T follicular helper cell (primary cell): ENCODE measurements at places on chromosomes 2 and 18.

DNA sequence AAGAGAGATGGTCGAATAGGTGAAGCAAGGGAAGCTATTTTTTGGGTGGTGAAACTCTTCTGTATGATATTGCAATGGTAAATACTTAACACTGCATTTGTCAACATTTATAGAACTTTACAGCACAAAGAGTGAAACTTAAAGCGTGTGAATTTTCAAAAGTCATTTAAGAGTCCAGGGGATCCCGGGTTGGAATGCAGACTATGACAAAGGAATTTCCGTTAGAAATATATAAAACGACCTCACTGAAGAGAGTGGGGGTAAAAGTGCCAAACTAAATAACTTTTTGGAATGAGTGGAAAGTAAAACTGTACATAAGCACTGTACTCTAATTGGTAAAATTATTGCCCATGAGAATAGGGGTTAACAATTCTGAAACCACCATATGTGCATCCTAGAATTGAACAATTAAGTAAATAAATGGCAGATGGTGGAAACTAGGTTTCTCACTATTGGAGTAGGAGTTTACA is 191.0 kb upstream of the FN1 start:
- DNase-seq, result no peak

- peak; percentile 61 for DNase-seq
Measured at GRCh38 chr2:207528980-207529329, 807 bp upstream of the CREB1 start.

DNA sequence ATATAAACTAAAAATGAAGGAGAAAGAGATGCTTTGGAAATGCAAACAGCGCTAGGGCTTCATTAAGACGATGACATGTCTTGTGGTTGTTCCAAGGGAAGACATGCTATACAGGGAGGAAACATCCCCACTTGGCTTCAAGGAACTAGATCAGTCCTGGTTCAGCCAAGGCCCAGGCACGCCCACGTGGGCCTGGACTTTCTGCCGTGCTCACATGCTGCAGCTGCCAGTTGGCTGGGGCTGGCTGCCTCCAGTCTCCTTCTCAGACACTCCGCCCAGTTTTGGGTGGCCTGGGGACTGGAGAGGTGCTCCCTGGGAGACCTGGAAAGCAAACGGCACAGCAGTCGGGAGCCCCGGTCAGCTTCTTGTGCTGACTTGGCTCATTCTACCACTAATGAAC is 109.6 kb downstream of the GLI2 start:
- no peak for DNase-seq

- DNase-seq, result no peak
Measured at GRCh38 chr18:44654573-44654972, 26.1 kb upstream of the SETBP1 start.

DNA sequence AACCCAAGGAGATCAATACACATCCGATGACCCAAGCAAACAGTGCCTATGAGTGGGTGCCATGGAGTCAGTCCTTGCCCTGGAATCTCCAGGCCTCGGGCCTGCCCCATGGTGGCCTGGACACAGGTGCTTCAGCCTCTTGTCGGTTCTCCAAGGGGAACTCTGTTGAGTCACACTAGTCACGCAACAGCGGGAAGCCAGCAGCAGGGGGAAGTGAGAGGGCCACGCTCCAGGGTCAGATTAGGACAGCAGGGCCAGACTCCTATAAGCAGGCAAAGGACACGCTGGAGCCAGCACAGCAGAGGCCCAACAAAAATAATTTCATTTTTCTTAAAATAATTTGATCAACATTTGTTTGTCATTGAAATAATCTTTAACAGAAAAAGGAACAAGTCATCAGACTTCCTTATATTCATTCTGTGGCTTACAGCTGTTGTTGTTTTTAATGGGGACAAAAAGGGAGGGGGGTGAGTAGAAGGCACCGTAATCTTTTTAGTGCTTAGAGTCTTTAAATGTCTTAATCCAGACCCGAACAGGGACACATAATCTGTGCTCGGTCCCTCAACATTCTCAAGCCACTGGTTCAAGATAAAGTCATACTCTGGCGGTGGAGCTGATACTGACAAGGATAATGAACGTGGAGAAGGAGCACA is 16.4 kb upstream of the ARMC9 start:
- DNase-seq, result no peak

- no peak for DNase-seq
Measured at GRCh38 chr2:160703648-160704585, 210.3 kb upstream of the RBMS1 start.

DNA sequence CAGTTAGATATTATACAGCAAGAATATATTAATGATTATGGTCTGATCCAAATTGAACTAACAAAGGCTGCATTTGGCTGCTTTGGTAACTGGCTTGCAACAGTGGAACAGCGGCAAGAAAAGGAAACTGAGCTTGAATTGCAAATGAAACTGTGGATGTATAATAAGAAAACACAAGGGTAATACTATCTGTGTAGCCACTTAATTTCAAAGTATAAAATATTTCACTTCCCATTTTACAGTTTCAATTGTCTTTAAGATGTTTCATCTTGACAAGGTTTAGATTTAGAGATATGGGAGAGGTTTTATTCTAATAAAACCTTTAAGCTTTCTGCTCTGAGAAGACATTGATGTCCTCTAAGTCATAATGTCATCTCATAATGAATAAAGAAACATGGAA is 23.8 kb downstream of the WDR75 start:
- no peak for DNase-seq

GRCh38 chr2:8761529-8762164 is 75.8 kb downstream of the KIDINS220 start:
- DNase-seq, result no peak

- no peak for DNase-seq
Measured at GRCh38 chr18:3970929-3971328, 484.2 kb downstream of the DLGAP1 start.

- DNase-seq, result no peak
Measured at GRCh38 chr2:240925568-240926515, 19.7 kb downstream of the CROCC2 start.

DNA sequence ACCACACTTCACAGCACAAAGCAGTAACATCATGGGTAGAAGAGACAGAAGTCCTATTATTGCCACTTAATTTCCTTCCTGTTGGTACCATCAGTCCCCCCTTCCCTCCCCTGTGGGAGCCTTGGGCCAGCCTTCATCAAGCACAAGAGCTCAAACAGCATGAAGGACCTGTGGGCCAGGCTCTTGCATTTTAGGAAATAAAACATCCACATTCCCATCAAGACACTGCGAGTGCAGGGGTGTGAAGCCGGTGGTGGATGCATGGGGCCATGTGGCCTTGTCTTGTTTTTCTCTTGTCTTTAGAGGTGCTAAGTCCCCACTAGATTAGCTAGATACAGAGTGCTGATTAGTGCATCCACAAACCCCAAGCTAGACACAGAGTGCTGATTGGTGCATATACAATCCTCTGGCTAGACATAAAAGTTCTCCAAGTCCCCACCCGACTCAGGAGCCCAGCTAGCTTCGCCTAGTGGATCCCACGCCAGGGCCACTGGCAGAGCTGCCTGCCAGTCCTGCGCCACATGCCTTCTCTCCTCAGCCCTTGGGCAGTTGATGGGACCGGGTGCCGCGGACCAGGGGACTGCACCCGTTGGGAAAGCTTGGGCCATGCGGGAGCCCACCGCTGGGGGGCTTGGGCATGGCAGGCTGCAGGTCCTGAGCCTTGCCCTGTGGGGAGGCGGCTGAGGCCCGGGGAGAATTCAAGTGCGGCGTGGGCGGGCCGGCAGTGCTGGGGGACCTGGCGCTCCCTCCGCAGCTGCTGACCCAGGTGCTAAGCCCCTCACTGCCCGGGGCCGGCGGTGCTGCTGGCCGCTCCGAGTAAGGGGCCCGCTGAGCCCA is 14.7 kb upstream of the PXDN start:
- DNase-seq, result no peak

DNA sequence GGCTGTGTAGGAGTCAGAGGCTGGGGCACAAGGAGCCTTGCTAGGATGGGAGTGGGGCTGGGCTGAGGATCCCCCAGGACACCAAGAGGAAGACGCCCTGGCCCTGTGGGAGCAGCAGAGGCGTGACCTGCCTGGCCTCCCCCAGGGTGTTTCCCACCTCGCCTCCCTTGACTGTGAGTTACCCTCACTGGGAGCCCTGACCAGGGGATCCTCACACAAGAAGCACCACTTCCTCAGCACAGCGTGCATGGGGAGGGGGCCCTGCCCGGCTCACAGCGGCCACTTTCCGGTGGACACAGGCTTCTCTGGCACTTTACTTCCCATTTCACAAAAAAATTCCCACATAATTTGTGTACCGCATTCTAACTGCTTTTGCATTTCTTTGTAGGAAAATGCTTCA is 187.7 kb downstream of the EIPR1 start:
- no peak for DNase-seq

GRCh38 chr18:79523736-79524180 is 128.0 kb downstream of the NFATC1 start:
- peak; percentile 80 for DNase-seq

GRCh38 chr2:200681697-200682096 is 95.9 kb downstream of the AOX1 start:
- no peak for DNase-seq

DNA sequence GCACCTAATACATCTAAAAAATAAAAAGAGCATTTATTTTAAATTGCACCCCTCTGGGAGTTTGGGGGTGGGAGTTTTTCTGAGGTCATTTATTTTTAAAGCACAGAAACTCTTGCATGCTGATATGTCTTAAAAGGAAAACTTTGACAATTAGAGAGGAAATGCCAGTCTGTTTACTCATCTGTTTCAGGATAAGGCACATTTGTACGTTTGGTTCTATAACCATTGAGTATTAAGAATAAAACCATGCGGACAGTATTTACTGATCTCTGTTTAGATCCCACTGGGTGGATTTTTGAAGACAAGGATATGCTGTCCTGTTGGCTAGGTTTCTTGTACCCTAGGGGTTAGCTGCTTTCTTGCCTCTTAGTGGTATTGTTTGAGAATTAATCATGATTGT is 122.9 kb downstream of the TANC1 start:
- DNase-seq, result no peak

DNA sequence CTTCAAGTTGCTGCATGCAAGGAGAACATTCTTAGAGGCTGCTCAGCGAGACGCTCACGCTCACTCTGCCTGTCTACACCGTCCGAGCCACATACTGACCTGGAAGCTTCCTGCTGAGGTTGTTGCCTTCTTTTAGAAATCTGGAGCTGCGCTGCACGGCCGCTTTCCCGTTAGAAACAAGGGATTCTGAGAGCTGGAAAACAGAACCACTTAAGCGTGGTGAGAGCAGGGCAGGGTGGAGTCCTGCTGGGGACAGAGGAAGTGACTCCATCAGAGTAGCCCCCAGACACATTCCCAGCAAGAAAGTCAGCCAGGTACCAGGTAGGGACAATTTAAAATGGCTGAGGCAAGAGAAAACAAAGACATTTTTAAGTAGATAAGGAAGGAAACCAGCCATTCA is 135.2 kb downstream of the LAMA1 start:
- no peak for DNase-seq

DNA sequence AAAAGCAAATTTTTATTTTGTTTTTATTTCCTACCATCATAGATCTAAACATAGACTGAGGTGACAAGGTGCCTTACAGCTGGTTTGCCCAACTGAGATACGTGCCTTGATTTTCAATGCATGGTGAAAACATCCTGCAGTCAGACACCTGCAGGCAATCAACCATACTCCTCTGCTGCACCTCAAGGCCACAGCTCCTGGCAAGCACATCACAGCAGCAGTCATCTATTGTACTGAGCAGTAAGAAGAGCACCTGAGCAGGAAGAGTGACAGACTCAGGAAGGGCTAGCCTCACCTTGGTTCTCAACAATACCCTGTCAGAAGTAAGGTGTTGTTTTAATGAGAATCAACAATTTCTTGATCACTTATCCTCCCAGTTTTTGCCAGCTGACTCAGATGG is 1206.8 kb upstream of the NRXN1 start:
- DNase-seq, result no peak

DNA sequence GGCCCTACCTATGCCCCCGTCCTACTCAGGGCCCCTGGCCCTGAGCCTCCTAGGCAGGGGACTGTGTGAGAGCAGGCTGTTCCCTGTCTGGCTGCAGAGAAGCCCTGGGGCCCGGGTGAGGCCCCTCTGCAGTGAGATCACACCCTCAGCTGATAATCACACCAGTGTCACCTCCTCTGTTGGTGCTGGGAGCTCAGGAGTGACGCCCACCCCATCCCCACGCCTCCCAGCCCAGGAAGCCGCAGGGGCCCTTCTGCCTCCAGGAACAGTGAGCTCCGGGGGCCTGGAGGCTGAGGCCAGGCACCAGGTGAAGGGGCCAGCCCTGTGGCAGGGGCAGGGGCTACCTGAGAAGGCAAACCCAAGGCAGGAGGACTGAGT is 20.0 kb downstream of the KCNIP3 start:
- DNase-seq, result no peak

- DNase-seq, result no peak
Measured at GRCh38 chr2:47815764-47816163, 32.8 kb downstream of the MSH6 start.

GRCh38 chr2:237383991-237384671 is 29.8 kb downstream of the COL6A3 start:
- DNase-seq, result no peak

DNA sequence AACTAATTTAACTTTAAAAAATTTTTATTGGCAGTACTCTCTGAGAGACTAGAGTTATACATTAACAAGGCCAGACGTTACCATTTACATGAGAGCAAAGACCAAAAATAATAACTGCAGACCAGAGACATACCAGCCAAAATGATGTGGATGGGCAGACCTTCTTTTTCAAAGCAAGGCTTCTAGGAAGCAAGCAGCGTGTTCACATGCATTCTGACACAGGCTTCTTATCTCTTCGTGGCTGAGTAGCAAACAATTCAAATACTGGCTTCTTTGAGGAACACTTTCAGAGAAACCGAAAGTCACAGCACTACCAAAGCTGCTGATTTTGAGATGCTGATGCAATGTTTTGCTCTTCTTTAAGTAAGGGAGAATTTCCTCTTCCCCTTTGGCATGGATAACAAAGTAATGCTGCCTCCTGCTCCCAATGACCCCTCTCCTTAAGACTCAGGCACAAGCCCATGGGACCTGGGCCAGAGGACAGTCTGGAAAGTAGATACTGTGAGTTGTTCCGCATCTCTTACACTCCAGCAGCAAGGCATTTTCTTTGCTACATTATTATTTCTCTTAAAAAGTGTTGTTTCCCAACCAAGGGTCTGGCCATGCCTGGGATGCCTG is 181.9 kb downstream of the MREG start:
- DNase-seq, result no peak
